Ovary (tissue), 10 donors: ENCODE measurements at places on chromosomes 4 and X.

DNA sequence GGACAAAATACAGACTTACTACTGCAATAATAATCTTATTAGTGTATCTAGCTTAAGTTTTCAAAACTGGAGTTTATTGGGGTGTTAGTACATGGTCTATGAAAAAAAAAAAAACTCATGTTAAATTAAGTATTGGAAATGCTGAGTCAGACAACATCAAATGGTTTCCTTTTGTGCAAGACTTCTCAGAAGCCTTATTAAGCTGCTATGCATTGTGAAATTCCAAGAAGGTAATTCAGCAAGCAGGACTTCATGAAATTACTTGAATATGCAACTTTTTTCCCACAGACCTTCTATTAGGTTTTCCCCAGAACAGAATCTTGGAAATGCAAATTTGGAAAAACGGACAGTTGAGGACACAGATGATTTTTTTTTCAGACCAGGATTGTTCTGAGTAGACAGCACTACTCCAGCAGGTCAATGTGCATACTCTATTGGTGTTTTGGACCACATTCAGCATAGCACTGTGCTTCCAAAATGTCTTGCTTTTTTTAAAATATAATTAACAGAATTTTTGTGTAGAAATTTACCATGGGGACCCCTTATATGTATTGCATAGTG lies 568.8 kb upstream of the TENM3 start:
- no peak for DNase-seq

DNA sequence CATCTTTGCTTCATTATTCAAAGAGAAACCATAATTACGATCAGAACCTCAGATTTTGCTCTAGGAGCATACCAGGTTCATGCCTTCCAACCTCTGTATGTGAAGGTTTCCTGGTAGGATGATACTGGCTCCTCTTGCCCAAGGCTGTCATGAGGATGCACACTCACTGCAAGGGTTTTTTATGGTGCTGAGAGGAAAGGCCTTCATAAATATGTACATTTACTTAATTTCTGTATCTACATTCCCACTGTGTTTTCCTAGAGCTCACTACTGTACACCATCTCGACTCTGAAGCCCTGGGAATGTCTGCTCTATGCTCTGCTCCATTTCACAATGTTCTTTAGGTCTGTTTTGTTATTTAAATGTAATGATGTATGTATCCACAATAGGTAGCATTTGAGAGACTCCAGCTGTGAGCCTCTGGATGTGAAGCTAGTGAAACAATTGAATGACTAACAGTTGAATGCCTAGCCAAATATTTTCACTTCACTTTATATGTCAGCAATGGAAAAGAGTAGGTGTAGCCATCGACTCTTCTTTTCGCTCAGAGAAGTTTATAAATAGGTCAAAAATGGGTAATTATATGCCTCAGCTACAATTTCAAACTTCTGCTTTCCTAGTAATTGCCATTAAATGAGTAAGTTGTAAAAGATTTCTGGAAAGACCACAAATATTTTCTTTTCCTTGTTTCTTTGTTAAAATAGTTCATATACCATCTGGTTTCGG lies 228.0 kb downstream of the PALLD start:
- DNase-seq, result no peak

DNA sequence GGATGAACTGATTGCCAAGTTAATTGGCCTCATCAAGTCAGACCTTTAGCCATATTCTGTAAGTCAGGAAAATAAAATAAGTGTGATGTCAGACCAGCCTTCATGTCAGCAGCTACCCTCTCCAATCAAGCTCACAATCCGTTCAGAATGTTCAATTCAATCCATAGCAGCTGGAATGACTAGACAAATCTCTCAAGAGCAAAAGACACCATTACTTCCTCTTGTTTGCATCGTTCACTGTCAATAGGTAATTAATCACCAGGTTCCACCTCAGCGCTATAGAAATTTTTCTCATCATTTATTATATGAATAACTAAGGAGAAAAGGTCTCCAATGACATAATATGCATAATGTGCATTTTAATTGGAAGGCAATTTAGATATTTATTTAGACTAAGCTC lies 321.0 kb upstream of the GRIA3 start:
- no peak for DNase-seq

- no peak for DNase-seq
These were observed 163.6 kb downstream of the EVC2 start for GRCh38 chr4:5544762-5545161.

DNA sequence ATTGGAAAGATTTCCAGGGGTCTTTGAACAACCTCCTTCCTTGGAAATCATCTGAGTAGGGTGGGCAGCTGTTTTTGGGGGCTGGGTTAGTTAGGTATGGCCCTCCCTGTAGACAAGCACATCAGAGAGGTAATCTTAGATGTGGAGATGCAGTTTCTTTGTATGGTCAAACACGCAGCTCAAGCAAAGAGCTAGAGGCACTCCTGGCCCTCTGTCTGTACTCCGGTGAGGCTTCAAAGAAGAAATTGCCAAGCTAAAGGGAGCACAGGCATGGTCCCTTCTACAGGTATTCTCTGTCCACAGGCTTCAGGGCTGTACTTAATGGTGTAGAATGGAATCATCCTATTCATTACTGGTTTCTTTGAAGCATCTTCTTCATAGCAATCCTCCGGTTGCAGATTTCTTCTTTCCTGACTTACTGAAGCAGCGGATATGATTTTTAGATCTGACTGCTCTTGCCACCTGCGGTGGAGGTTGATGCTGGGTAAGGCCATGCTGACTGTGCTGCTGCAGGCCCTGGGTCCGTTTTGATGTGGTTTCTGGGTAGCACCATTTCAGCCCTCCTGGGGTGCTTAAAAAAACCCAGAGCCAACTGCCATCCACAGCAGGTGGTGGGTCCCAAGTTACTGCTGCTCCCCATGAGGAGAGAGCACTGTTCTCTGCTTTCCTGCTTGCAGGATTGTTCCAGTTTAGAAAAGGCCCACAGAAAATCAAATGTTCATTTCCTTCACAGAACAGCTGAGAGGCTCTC lies 318.9 kb upstream of the GATB start:
- DNase-seq, result no peak

- DNase-seq, result no peak
These were observed 17.1 kb downstream of the L1CAM start for GRCh38 chrX:153868576-153869472.

DNA sequence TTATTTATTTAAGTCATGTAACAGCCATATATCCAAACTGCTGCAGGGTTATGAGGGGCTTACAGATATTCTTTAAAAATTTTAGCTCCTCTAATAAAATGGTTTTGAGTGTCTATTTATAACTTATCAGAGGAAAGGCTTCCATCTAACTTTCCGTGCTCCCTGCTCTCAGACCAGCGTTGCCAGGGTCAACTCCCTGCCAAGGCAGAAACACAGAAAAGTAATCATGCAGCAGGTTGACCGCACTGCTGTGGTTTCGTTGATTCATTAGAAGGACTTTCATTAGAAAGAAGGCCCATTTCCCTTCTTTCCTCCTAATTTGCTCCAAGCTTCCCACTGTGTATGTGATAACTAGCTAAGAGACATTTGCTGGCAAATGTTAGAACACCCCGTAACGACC lies 33.9 kb downstream of the BCLAF3 start:
- no peak for DNase-seq

GRCh38 chrX:18297251-18297650 lies 57.2 kb downstream of the SCML2 start:
- DNase-seq, result no peak

- peak; percentile 9 for DNase-seq
These were observed 97.2 kb downstream of the GUCY2F start for GRCh38 chrX:109384699-109385098.

GRCh38 chr4:73257234-73257633 lies 1.4 kb downstream of the ANKRD17 start:
- peak; percentile 80 for DNase-seq

DNA sequence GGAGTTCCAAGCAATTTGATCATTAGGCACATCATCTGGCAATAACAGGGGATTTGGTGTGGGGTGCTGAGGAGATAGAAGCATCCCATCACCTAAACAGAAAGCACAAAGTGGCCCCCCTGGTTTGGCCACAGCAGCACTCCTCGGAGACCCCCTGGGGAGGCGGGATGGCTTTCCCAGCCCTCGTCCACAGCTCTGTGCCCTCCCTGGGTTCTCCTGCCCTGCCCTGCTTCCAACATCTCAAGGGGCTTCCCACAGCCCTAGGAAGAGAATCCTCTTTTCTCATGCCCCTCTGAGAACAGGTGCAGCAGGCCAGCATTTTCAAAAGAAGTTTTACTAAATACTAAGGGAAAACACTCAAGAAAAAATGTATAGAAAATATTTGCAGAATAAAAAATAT lies 12.8 kb downstream of the ATP5ME start:
- DNase-seq, result no peak

GRCh38 chr4:10530137-10530786 lies 73.0 kb upstream of the ZNF518B start:
- no peak for DNase-seq

DNA sequence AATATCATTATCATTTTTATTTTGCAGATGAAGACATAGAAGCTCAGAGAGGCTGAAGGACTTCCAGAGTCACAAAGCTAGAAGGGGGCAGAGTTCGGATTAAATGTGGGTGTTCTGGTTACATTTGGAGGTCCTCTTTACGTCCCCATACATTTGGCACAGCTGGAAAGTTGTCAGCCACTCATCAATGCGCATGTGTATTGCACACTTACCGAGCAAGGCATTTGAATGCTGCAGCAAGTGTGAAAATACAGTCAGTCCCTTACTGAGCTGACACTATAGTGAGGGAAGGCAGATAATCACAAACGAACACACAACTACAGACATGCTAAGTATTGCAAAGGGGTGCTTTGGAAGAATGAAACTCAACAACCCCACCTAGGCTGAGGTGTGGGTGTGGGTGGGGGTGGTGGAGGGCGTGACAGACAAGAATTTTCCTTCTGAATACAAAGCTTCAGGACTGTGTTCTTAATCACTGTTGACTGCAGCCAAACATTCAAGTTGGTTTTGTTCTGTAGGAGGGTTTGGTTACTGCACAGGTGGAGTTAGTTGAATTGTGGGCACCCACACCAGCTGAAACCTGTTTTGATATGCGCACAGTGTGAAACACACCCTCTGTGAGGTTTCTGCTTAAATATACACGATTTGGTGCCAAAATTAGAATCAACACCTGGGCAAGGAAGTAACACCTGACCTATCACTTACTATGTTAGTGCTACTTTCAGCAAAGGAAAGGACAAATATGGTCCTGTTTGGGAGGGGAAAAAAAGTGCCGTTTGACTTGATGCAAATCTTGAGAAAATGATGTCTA lies 72.4 kb downstream of the COQ2 start:
- no peak for DNase-seq

GRCh38 chr4:186554914-186555827 lies at the start of gene MTNR1A:
Gene MTNR1A, minus strand, starts transcription at chr4:186555567. Its CDS starts 202 bp downstream, at chr4:186555365.
- no peak for DNase-seq

- no peak for DNase-seq
These were observed 23.4 kb downstream of the PGAM4 start for GRCh38 chrX:77945910-77946545.

- no peak for DNase-seq
These were observed 20.4 kb upstream of the SCD5 start for GRCh38 chr4:82818664-82819662.

- no peak for DNase-seq
These were observed 63.2 kb upstream of the NOCT start for GRCh38 chr4:138952411-138952810.

GRCh38 chr4:37471971-37472370 lies 214.2 kb downstream of the RELL1 start:
- DNase-seq, result no peak

- no peak for DNase-seq
These were observed 14.7 kb upstream of the SH3KBP1 start for GRCh38 chrX:19902110-19902509.

DNA sequence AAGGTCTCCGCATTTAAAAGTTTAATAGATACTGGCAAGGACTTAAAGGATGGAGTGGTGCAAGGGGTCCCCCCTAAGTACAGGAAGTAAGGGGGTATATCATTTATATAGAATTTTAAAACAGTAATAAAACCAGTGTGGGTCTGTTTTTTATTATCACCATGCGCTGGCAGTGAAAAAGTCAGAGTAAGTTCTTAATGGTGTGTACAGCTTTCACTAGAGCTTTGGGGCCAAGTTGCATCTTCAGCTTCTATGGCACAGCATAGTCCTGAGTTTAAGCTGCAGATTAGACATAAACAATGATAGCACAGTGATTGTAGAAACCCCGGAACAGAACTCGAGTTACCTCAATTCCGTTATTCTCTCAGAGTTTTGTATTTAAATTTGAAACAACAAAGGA lies 27.6 kb downstream of the RHOH start:
- no peak for DNase-seq

DNA sequence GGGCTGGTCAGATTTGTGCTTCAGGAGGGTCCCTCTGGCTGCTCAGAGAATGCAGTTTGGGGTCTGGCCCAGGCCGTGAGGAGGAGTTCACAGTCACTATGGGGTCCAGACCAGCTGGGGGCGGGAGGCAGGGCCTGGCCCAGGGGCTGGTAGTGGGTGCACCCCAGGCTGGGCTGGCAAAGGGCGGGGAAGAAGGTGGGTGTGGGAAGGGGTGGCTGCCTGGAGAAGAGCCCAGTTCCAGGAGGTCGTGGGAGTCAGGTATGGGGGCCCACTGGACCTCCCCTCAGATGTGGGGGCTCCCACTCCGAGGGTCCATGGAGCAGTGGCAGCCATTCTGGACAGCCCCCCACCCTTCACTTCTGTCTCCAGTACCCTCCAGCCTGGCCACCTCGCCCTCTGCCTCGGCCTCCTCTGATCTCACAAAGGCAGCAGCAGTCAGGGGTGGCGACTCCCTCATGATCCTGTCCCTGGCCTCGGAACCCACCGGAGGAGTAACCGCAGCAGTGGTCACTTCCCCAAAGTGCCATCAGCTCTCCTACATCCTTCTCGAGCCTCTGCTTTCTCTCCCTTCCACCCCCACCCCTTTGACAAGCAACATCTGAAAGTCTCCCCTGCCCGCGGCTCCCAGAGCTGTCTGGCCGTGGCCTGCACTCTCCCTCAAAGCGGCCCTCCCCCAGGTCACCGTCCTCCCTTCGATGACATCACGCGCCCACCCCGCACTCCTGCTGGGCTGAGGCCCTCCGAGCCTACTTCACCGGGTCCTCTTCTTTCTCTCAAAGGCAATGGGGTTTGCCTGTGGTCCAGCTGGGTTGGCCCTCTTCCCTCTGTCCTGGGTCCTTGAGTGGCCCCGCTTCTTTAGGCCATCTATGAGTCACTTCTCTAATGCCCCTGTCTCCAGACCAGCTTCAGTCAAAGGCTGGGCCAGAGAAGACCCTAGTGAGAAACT lies 1.7 kb upstream of the SLC6A8 start:
- no peak for DNase-seq
